ENCODE measurements at places on chromosomes 7 and 10.

- no peak for DNase-seq
These were observed 61.5 kb upstream of the NANOS1 start for GRCh38 chr10:118968060-118968459.

- DNase-seq = no peak
These were observed 37.9 kb downstream of the SVIL start for GRCh38 chr10:29596826-29597225.

DNA sequence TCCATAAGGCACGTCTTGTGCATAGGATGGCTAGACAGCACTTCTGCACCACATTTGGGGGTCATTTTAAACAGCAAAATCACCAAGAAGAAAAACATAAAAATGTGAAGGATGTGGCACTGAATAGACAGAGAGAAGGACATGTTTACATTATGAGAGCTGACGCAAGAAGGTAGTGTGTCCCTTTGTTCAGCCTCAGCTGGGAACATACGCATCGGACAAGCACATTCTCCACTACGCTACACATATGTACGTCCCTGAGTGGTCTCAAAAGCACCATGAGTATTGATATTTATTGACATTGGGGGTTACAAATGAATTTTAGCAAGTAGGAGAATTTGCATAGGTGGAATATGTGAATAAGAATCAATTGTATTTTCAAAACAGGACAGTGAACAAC, 20.2 kb downstream of the DDC start:
- no peak for DNase-seq

- no peak for DNase-seq
These were observed 155.8 kb upstream of the AOAH start for GRCh38 chr7:36880108-36880507.

Data from D721Med (cell line).